Esophagus squamous epithelium (tissue), 5 donors: ENCODE measurements at places on chromosomes 3 and 15. TPM values are rescaled to one million over a fixed set of nuclear protein-coding genes. Genes with fewer than 3 reads are reported as not detected.

The TMEM108 gene
- 0.12 TPM for total RNA-seq

The NOX5 gene
- 1.5 TPM for total RNA-seq

The STOML1 gene
- 8.3 TPM for total RNA-seq

The USP4 gene
- 17.8 TPM for total RNA-seq

DNA sequence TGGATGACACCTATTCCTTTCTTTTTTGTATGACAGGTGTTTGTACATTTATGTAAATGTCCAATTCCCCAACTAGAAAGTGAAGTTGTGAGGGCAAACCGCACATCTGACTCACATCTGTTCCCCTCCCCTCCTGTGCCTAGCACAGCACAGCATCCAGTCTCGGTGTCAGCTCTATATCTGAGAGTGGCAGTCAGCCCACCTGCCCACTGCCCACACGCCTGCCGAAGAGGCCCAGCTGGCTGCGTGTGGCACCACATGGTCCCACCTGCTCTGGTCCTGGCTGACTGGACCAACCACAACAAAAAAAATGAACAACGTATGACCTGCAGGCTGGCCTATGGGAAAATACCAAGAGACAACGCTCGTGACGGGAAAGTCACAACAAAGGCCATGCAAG is 62.8 kb downstream of the XXYLT1 start:
- no peak overlapping the region for H3K4me3 ChIP-seq
- H3K27ac ChIP-seq, result peak overlapping the region; percentile 81
- peaks cover 76% of the 10 kb centered on the region for H3K4me1 ChIP-seq
- DNase-seq, result no peak
- H3K36me3 ChIP-seq, result no peaks in the 10 kb centered on the region
- no peaks in the 10 kb centered on the region for H3K27me3 ChIP-seq

- no peaks in the 10 kb centered on the region for H3K27me3 ChIP-seq
- H3K4me1 ChIP-seq, result no peaks in the 10 kb centered on the region
- DNase-seq, result no peak
- H3K4me3 ChIP-seq, result no peak overlapping the region
- H3K36me3 ChIP-seq, result no peaks in the 10 kb centered on the region
Observed at GRCh38 chr15:29936353-29937049, 114.2 kb upstream of the TJP1 start.

DNA sequence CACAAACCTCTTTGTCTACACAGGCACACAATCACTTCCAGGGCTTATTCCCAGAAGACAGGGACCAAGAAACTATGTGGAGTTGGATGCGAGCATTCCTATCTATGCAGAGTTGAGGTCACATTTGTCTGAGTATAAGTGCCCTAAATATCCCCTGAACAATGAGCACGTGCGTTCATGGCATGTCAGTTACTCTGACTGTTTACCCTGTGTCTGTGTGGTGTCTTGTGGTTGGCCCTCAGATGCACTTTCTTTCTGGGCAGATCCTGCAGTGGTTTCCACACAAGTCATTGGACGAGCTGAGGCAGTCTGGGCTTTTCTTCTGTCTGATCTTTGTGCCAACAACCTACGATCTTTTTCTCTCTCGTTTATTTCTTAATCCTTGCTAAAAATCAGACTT is 134.5 kb downstream of the FBN1 start:
- no peaks in the 10 kb centered on the region for H3K4me1 ChIP-seq
- no peaks in the 10 kb centered on the region for H3K27me3 ChIP-seq
- no peak overlapping the region for H3K27ac ChIP-seq
- no peak for DNase-seq
- no peaks in the 10 kb centered on the region for H3K36me3 ChIP-seq
- no peak overlapping the region for H3K4me3 ChIP-seq

DNA sequence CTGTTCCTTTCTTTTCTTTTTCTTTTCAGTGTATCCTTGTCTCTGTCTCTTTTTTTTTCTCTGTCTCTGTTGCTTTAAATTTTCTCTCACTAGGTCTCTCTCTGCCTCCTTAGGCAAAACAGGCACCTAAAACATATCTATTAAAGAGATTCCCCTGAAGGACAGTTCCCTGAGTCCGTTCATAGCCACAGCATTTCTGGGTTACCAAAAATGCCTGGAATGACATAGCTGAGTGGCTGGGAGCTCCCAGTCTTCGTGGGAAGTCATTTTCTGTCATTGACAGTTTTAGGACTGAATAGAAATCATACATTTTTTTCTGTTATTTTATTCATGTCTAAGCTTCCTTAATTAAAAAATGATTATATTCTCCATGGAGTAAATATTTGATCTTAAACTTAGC is 323.8 kb upstream of the AZI2 start:
- H3K4me1 ChIP-seq, result no peaks in the 10 kb centered on the region
- H3K4me3 ChIP-seq, result no peak overlapping the region
- no peak for DNase-seq
- H3K27me3 ChIP-seq, result no peaks in the 10 kb centered on the region

DNA sequence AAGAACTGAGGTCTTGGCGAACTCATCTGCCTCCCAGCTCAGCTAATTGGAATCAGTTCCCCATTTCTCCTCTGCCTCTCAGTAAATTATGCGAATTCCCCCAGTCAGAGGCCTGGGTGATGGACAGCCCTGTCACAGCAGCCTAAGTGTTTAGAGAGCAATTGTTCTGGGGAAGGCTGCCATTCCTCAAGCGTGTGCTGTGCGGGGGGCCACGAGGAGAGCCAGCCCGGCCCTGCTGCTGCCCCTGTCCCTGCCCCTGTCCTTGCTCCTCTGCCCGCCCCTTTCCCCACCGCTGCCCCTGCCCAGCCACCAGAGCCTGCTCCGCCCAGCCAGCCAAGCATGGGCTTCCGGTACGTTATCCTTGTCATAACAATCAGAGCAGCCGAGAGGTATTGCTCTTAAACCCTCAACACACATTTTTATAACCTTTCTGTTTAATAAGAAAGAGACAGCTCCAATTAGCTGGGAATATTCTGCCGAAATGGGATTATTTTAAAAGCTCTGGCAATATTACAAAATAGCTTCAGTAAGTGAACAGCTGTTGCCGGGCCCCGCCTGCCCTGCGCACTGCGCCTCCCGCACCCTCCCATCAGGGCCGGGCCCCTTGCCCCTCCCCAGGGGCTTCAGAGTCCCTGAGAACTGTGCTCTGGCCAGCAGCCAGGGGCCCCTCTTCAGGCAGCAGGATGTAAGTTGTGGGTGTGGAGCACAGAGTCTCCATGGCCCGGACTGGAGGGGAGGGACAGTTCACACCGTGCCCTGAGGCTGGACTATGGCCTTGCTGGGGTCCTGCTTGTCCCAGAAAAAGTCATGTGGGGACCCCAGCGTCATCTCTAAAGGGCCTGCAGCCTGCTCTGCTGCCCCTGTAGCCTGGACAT is 12.4 kb upstream of the CACNA2D2 start:
- peak overlapping the region; percentile 50 for H3K27ac ChIP-seq
- H3K27me3 ChIP-seq, result no peaks in the 10 kb centered on the region
- H3K4me3 ChIP-seq, result no peak overlapping the region
- peaks cover 6% of the 10 kb centered on the region for H3K4me1 ChIP-seq

- no peaks in the 10 kb centered on the region for H3K27me3 ChIP-seq
- H3K4me1 ChIP-seq, result no peaks in the 10 kb centered on the region
- H3K4me3 ChIP-seq, result no peak overlapping the region
- H3K36me3 ChIP-seq, result no peaks in the 10 kb centered on the region
- DNase-seq, result no peak
Observed at GRCh38 chr15:36499412-36500389, 79.7 kb upstream of the CDIN1 start.
